ENCODE measurements at places on chromosomes 7 and 10.
A peak's percentile ranks its signal among the peaks of the same experiment; 100 is the strongest.

GRCh38 chr10:120684226-120684625 lies 166.9 kb upstream of the WDR11 start:
- DNase-seq, result no peak

GRCh38 chr7:7607010-7607409 lies 33.5 kb upstream of the UMAD1 start:
- DNase-seq, result no peak

- DNase-seq, result no peak
These were observed 64.9 kb upstream of the C1QL3 start for GRCh38 chr10:16586358-16587138.

DNA sequence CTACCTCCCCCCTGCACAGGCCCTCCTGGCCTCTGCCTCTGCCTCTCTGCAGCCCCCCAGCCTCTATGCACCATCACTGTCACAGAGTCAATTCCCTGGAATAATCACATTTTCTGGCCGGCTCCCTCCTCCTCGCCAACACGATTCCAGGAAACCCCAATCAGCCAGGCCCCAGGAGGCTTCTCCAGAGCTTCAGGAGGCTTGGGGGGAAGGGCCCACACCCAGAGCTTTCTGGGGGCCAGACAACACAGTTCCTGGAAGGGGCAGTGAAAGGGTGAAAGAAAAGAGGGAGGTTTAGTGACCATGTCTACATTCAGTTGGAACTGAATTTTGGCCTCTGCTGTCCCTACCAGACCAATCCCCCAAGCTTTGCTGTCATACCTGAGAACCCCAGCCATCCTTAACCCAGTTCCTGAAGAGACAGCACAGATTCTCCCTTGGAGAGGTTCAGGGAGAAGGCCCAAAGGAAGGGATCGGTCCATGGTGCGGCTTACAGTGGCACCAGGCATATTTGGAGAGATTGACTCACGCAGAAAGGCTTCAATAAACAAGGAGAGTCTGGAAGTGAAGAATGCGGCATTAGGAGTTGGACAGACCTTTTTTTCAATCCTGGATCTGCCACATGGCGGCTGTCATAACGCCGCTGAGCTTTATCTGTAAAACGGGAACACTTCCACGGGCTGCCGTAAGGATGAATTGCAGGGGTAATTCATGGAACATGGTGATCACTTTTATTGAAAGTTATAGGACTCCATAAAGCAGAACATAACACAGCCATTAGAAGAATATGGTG lies 89.0 kb downstream of the NEURL1 start:
- no peak for DNase-seq

- no peak for DNase-seq
These were observed 33.4 kb upstream of the LRRC18 start for GRCh38 chr10:48973065-48973464.

- DNase-seq, result no peak
These were observed 104.6 kb upstream of the CTBP2 start for GRCh38 chr10:125264757-125265578.

DNA sequence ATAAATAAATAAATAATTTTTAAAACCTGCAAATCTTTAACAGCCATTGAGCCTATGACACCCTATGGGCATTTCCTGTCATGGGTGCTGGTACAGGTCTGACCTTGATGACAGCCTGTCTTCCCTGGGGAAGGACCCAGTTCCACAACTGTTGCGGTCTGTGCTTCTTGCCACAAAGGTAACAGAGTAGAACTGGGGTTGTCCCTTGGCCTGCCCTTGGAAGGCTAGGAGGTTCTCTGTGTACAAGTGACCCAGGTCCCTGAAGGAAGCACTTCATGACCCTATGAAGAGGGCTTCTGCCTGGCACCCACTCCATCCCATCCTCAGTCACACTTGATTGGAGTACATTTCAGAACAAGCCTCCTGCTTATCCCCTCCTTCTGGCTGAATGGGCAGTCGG lies 66.9 kb downstream of the OGDH start:
- DNase-seq, result no peak

- no peak for DNase-seq
These were observed 607.1 kb upstream of the FOXK1 start for GRCh38 chr7:4074994-4075393.

DNA sequence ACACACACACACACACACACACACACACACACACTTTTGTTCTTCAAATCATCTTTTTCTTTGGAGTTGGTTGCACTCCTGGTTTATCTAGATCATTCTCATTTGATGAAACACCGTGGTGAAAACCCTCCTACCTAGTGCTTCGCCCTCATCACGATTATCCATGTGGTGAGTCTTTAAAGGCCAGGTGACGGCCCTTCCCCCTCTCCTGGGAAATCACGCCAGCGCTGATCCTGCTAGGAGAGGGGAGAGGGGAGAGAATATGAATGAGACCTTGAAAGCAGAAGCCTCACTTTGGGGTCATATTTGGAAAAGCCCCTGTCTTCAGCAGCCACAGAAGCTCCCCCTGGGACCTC lies 103.9 kb upstream of the LRRC4 start:
- DNase-seq, result no peak

- DNase-seq, result no peak
These were observed 33.1 kb downstream of the SFMBT2 start for GRCh38 chr10:7377614-7378248.

GRCh38 chr7:101519324-101520023 lies 109.6 kb downstream of the MYL10 start:
- DNase-seq, result no peak

- DNase-seq, result no peak
These were observed 152.5 kb upstream of the STK17A start for GRCh38 chr7:43430411-43430810.

DNA sequence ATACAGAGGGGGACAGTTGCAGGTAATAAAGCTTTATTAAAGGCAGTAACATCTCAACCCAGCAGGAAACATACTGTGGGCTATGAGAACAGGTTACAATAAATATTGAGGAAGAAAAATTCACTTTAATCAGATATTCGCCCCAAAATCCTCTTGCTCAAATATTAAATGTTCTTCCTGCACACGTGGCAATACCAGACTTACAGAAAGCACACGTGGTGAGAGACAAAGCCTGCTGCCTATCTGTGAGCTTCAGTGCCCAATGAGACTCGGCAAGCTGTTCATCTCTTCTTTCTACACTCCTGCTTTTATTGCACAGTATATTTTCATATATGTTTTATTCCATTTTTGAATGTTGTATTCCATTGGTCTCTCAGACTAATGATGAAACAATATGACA lies 113.2 kb downstream of the OR13A1 start:
- DNase-seq, result no peak

GRCh38 chr7:77181015-77181595 lies 18.5 kb downstream of the FGL2 start:
- no peak for DNase-seq

- no peak for DNase-seq
These were observed 19.5 kb downstream of the C10orf67 start for GRCh38 chr10:23325132-23325531.

DNA sequence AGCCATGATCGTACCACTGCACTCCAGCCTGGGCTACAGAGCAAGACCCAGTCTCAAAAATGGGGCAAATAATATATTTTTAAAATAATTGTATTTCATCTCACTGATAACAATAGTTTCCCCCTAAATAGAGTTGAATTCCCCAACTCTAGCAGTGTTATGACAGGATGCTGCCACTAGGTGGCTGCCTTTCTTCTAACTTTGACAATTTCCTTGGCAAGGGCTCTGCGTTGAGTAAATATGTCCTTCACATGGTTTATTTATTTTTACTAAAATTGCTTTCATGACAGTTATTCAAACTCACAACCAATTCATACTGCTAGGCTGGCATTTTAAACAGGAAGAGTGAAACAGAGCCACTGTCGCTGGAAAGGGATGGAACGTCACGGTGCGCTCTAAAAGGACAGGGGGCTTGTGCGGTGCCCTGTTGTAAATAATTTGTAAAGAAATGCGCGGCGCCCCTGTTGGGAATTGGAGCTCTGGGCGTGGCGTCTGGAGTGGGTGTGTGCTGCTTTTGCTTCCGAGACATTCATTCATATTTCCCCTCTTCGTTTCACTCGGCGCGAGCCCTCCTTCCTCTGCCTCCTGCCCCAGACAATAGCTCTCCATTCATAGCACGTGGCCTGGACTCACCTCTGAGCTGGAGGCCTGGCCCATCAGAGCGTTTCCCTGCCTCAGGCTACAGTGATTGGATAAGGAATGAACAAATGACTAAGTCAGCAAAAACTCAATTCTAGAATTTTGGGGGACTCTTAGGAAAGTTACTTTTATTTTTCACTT lies 20.5 kb upstream of the PITRM1 start:
- peak; percentile 47 for DNase-seq

DNA sequence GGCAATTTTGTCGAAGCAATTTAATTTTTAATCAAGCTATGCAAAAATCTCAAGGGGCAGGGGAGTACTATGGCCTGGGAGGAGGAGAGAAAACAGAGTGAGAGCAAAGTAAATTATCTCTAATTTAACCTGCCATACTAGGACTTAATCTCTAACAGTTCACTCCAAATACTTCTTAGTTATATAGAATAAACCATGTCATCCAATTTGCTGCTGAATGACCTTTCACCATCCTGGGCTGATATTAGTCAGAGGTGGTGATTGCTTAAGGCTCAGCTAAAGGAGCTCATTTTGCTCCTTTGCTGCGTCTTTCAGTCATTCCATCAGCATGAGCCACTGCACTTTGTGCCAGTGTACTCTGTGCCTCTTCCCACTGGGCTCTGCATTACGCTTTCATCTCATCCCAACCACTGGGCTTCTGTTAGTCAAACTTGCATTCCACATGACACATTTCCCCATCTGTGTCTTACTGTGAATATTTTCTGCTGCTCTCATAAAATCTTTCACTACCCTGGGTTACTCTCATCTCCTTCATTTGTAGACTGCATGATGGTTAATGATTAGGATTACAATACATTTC lies 84.3 kb downstream of the CD36 start:
- DNase-seq, result peak; percentile 99

- no peak for DNase-seq
These were observed 6.2 kb downstream of the SRRT start for GRCh38 chr7:100881136-100881535.

- no peak for DNase-seq
These were observed 80.6 kb upstream of the NAMPT start for GRCh38 chr7:106365252-106366005.

DNA sequence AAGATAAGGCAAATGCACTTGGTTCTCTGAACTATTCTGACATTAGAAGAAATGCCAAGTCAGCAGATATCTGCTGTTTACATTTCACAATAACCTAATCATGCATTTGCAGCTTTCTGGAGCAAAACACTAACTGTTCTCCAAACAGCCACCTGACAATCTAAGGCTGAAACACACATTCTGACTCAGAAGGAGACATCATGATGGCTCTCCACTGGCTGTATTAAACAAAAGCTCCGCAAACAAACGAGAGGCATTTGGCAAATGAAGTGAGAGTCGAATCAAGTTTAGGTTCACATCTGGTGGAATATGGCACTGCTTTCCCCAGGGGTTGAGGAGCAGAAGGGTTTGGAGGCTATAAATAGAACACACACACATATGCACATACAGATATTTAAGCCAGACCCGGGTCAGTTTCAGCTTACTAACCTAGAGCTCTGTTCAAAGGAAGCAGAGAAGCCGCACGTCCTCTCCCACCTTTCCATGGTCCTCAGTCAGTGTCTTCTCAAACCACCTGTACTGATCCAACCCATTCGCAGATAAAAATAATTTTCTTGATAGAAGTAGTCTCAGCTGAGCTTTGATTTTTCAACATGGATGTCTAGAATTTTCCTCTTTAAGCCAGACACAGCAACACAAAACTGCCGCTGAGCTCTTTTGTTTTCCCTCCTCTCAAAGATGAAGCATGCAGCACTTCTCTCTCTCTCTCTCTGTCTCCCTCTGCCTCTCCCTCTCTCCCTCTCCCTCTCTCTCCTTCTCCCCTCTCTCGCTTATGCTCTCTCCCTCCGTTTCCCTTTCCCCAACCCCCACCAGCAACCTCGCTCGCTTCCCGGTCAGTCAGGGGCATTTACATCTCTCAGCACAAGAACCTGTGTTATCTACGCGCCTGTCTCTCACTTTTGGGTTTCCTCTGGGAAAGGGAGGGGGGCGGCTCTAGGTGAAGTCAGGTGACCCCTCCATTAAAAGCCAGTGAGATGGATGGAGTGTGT lies 682.8 kb downstream of the MAGI2 start:
- DNase-seq, result no peak

DNA sequence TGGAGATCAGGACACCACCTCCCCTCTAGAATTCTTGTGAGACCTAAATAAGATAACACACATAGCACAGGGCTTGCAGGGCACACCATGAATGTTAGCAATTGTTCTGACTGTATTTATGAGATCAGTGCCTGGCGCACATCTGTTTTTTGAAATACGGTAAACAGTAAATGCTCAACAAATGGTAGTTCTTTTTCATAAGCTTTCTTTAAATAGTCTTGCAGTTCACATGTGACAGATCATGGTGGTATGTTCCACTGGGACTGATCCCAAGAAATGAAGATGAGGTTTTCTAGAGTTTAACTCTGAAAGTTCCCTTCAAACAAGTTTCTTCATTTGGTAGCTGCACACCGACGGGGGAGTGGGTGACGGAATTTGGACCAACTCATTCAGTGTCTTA lies 34.8 kb downstream of the CREB5 start:
- DNase-seq, result no peak

DNA sequence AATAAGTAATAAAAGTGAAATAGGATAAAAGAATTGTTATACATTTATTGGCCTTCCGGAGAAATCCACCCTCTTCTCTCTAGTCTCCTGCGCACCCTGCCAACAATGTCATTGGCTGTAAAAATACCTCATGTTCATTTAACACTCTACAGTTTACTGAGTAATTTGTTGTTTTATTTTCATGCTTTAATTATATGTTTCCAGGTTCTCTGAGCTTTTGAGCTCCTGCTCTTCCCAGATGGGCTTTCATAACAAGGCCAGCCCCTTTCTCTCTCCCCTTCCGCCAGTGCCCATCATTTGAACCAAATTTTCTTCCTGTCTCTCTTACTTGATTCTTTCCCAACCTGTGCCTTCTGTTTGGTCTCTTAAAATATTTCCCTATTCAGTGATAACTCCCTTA lies 144.6 kb upstream of the PRSS1 start:
- DNase-seq, result no peak

DNA sequence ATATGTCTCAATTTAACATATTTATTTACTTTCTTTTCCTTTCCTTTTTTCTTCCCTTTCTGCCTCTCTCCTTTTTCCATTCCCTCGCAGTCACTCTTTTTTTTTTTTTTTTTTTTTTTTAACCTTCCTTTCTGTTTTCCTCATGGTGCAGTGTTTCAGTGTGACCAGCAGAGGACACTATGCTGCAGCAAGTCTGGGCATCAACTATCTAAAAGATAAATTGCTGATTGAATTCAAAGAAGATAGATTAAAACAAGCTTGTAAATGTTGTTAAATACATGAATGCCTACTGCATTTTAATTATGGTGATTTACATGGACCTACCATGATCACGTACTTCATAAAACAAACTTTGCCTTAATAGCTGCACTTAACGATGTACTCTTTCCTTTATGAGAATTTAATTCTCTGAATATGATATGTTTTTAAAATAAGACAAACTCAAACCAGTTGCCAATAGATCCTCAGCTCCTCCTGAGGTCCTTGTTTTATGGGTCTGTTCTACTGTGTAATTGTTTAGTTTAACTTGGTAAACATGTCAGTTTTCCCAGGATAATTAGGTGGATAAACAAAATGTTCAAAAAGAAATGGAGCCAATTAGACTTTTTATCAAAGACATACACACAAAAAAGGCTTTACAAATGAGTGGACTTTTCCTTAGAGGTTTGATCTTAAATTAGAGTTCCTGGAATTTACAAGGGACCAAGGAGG lies 101.0 kb upstream of the AGR3 start:
- peak; percentile 12 for DNase-seq

All from fibroblast of skin of left biceps (primary cell).